Activated naive CD4-positive, alpha-beta T cell treated with anti-CD3 and anti-CD28 coated beads, Interleukin-2, amount 10 ng/mL, durations not matched to agents 5 hours and 36 hours (primary cell): ENCODE measurements at places on chromosomes 5 and 9. TPM values are rescaled to one million over a fixed set of nuclear protein-coding genes. Genes with fewer than 3 reads are reported as not detected.

KLF9 gene
- total RNA-seq: 19.1 TPM

CDH12 gene
- total RNA-seq: not detected

RALGDS gene
- 82.4 TPM for total RNA-seq

PCDHA13 gene
- total RNA-seq: not detected

CEL gene
- total RNA-seq: 2.6 TPM
